ENCODE measurements at places on chromosomes 13 and 19.
A peak's percentile ranks its signal among the peaks of the same experiment; 100 is the strongest.

- DNase-seq = no peak
Observed at GRCh38 chr19:34041925-34042521, 130.3 kb upstream of the LSM14A start.

DNA sequence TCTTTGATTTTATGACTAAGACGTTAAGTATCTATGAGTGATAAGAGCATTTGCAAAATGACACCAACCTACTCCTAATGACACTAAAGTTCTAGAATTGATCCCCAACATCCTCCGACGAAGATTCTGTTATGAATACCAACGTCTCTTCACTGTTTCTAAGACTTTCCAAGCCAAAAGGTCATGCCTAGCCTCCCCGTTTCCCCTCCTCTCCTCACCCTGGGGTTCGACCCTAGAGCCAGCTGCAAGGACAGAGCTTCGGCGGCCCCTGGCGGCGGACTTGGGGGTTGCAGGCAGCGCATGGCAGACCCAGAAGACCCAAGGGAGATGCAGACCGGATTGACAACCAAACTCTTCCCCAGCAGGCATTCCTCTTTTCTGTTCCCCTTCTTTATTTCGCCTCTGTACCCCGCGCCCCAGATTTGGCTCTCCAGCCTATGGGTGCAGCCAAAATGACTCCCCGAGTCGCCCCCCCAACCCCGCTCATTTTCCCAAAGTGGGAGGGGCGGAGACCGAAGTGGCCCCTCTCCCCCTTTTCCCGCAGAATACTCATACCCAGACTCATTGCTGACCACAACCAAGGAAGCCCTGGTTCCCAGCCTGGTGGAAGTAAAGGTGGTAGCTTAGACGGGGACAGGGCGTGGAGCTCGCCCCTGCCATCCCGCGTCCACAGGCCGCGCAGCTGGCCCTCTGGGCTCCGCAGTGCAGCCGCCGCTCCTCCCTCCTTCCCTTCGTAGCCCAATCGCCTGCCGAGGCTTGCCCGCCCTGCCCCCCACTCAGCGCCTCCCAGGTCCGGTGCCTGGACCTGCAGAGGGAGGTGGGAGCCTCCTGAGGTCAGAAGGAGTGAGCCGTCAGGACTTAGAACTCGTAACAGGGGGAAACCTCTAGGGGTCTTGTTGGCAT lies 4.1 kb upstream of the EML2 start:
- DNase-seq = peak; percentile 73

- DNase-seq = no peak
Observed at GRCh38 chr13:79861731-79862130, 380.8 kb downstream of the NDFIP2 start.

DNA sequence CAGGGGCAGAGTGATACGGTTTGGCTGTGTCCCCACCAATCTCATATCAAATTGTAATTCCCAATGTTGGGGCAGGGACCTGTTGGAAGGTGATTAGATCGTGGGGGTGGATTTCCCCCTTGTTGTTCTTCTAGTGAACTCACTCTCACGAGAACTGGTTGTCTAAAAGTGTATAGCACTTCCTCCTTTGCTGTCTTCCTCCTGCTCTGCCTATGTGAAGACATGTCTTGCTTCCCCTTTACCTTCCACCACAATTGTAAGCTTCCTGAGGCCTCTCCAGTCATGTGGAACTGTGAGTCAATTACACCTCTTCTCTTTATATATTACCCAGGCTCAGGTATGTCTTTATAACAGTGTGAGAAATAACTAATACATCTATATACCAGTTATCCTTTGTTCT lies 706.4 kb upstream of the KLHL1 start:
- no peak for DNase-seq

DNA sequence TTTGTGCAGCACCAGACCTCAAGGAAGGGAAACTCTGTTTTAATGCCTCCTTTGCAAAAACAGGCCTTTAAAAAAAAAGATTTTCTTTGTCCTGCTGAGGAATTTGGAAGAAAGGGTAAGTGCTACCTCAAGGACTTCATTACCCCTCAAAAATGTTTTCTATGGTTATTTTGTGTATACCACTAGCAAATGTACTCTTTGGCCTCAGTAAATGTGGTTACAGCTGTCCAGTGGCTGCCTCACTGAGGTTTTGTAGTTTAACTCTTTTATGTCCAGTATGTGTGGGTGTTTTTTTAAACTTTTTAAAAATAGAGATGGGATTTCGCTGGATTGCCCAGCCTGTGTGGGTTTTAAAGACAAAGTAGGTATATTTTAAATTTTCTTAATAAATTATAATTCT lies 42.2 kb upstream of the TSC22D1 start:
- DNase-seq = no peak

GRCh38 chr19:41149831-41150230 lies 35.6 kb downstream of the CYP2F1 start:
- no peak for DNase-seq

GRCh38 chr13:60327511-60327910 lies 69.5 kb upstream of the TDRD3 start:
- no peak for DNase-seq

DNA sequence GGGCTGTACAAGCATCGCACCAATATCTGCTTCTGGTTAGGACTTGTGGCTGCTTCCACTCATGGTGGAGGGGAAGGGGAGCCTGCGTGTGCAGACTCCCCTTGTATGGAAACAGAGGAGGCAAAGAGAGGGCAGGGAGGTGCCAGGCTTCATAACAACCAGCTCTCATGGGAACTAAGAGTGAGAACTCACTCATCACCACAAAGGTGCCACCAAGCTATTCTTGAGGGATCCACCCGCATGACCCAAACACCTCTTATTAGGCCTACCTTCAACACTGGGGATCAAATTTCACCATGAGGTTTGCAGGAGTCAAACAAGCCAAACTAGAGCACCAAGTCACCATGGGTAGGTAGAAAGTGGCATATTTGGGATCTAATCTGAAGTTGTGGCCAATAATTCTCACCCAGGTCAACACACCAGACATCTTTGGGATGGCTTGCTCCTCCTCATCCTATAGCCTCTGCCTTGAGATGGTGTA lies 46.4 kb downstream of the RUBCNL start:
- DNase-seq = no peak

All from NCI-H1436 (cell line).